ENCODE measurements at places on chromosomes 5 and 9.

GRCh38 chr5:14153932-14154731, 11.0 kb downstream of the TRIO start:
- no peak for DNase-seq

DNA sequence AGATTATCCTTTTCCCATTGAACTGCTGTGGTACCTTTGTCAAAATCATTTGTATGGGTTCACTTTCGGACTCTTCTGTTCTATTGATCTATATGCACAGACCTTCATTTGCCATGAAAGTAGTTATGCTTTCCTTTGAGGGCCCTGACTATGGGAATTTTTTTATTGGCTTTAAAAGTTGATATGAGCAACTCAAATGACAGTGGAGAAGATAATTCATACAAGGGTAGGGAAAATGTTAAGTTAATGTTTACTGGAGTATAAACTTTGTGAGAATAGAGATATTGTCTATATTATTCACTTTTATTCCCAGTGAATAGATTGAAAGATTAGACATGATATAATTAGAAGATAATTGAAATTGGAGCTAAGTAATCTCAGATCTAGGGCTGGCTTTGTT, 94.8 kb downstream of the ATP10B start:
- no peak for DNase-seq

GRCh38 chr9:72424131-72424530, 59.1 kb upstream of the ZFAND5 start:
- DNase-seq = no peak

- no peak for DNase-seq
Measured at GRCh38 chr5:34053133-34053532, 10.1 kb upstream of the C1QTNF3 start.

GRCh38 chr9:36119476-36119875, 17.1 kb upstream of the GLIPR2 start:
- no peak for DNase-seq

GRCh38 chr9:126440940-126441339, 114.3 kb downstream of the MVB12B start:
- DNase-seq = no peak

Measured in COR-L47 (cell line).